ENCODE measurements at places on chromosomes 5 and 9. TPM values are rescaled to one million over a fixed set of nuclear protein-coding genes. Genes with fewer than 3 reads are reported as not detected.

Gene CORO2A
- 11.7 TPM for total RNA-seq

Gene HRH2
- total RNA-seq = 26.8 TPM

Gene PCDHGC3
- not detected for total RNA-seq

Gene SOHLH1
- not detected for total RNA-seq

Gene AQP3
- 32.0 TPM for total RNA-seq

DNA sequence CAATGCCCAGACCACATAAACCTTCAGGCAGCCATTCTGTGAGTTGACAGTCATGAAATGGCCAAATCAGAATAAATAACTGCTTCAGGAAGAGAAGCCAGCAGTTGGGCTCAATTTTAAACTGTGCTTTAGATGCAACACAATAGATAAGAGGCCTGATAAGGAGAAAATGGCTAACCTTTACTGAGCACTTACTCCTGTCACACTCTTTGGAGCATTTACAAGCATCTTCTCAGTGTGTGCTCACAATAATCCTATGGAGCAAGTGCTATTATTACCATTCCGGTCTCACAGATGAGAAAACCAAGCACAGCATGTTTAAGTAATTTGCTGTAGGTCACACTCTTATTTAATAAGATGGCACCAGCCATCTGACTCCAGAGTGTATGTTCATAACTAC, 11.5 kb upstream of the SH3RF2 start:
- no peak overlapping the region for H3K4me3 ChIP-seq
- peaks cover 3% of the 10 kb centered on the region for H3K27me3 ChIP-seq
- no peak for DNase-seq
- no peak overlapping the region for H3K27ac ChIP-seq
- H3K4me1 ChIP-seq = no peaks in the 10 kb centered on the region
- H3K36me3 ChIP-seq = no peaks in the 10 kb centered on the region

DNA sequence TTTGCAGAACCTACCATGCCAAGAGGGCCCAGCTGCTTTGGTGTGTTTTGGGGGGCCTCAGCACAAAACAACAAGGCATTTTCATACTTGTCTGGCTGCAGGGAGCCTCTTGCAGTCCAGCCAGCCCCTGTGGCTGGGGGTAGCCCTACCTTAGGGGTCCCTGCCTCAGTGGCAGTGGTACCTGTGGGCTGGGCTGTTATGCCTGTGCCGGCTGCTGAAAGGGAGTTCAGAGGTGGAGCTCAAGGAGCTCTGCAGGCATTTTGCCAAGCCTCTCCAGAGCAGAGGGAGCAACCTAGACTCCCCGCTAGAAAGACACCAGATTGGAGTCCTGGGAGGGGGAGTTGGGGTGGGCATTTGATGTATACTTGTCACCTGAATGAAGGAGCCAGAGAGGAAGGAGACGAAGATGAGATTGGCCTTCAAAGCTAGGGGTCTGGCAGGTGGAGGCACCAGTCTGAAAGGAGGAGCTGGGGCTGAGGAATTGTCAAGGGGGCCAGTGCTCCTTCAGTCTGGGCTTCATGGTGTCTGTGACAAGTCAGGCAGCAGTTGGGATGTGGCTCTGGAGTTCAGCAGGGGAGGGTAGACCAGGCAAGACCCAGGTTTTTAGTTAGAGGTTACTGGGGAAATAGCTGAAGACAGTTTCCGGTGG, 1.5 kb downstream of the SHROOM1 start:
- H3K4me1 ChIP-seq = peaks cover 14% of the 10 kb centered on the region
- H3K27ac ChIP-seq = peak overlapping the region; percentile 16
- peaks cover 2% of the 10 kb centered on the region for H3K36me3 ChIP-seq
- DNase-seq = no peak

DNA sequence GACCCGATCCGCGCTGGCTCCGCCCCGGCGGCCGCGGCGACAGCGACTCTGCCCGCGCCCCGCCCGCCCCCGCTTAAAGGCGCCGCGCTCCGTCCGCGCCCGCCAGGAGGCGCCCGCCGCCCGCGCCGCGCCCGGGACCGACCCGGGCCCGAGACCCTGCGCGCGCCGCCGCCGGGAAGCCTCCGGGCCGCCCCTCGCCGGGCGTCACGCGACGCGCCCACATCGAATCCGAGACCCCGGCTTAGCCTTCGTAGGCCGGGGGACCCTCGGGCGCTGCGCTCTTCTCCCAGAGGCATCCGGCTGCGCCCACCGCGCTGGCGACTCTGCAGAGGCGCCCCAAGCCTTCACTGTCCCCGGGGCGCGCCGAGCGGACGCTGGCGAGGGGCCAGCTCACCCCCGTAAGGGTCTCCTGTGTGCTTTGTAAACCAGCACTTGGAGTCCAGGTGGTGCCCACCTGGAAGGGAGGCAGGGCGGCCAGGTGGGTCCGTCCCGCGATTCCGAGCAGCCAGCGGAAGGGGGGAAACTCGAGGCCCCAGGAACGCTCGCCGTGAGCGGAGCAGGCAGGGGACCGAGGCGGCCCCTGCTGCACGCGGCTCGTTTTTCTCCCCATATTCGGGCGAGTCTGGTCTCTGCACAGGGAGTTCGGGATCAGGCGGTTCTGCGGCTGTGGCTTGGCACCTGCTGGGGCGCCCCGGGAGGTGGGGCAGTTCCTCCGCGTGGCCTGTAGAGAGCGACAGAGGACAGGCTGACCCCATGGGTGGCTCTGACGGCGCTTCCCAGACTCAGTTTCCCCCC, 423 bp upstream of the ABCA2 start:
- H3K27ac ChIP-seq = peak overlapping the region; percentile 58
- H3K27me3 ChIP-seq = peaks cover 2% of the 10 kb centered on the region
- no peaks in the 10 kb centered on the region for H3K36me3 ChIP-seq
- DNase-seq = peak; percentile 88
- peak overlapping the region; percentile 74 for H3K4me3 ChIP-seq

GRCh38 chr9:132627106-132627505, 42.7 kb downstream of the DDX31 start:
- H3K4me1 ChIP-seq = no peaks in the 10 kb centered on the region
- DNase-seq = no peak
- peaks cover 6% of the 10 kb centered on the region for H3K36me3 ChIP-seq

DNA sequence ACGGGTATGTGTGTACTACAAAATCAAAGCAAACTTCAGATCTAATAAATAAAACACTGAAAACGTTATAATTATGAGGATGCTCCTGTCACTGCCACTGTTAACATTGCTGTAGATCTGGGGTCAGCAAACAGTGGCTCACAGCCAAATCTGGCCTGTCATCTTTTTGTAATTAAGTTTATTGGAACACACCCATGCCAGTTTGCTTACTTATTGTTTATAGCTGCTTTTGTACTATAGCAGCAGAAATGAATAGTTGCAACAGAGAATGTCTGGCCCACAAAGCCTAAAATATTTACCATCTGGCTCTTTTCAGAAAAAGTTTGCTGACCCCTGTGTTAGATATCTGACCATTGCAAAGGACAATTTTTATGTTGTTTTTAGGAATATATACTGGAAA, 32.1 kb downstream of the PRRC1 start:
- no peak for DNase-seq
- peaks cover 19% of the 10 kb centered on the region for H3K36me3 ChIP-seq
- no peaks in the 10 kb centered on the region for H3K27me3 ChIP-seq
- H3K27ac ChIP-seq = no peak overlapping the region
- H3K4me1 ChIP-seq = no peaks in the 10 kb centered on the region

GRCh38 chr9:38404314-38404713, 11.8 kb downstream of the ALDH1B1 start:
- H3K36me3 ChIP-seq = no peaks in the 10 kb centered on the region
- H3K4me3 ChIP-seq = no peak overlapping the region
- no peaks in the 10 kb centered on the region for H3K4me1 ChIP-seq
- H3K27ac ChIP-seq = no peak overlapping the region
- H3K27me3 ChIP-seq = peaks cover 3% of the 10 kb centered on the region
- no peak for DNase-seq

DNA sequence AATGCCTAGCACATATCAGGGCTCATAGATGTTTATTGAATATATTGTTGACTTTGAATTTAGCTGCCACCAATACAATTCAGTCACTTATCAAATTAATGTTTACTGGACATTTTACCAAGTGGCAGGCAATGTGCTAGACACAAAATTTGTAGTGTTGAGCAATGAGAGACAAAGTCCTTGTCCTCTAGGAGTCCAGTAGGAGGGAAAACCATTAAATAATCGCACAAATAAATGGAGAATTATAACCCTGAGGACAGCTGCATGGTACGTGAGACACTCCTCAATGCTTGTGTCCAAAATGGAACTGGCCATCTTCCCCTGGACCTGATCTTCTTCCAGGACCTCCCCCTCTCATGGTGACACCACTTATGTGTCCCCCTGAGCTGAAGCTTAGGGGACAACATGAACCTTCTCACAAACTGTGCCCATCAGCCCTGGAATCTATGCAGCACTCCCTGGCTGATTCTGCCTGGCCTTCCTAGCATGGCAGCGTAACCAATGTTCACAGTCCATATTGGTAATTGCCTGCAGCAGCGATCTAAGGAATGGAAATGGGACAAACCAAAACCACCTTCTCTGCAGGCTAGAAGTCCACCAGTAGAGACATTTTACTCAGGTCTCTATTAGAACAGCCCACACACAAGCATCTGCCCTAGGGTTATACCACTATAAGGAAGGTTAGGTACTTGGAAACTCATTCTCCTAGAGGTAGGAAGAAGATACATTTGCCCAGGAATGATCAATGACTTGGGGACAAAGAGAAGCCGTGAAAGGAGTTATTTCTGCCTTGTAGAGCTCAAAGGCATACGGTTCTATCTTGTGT, 75.5 kb downstream of the FGF1 start:
- H3K36me3 ChIP-seq = no peaks in the 10 kb centered on the region
- H3K4me1 ChIP-seq = no peaks in the 10 kb centered on the region
- DNase-seq = no peak
- H3K27me3 ChIP-seq = peaks cover 25% of the 10 kb centered on the region
- no peak overlapping the region for H3K4me3 ChIP-seq

GRCh38 chr5:103487218-103487617, 75.4 kb downstream of the NUDT12 start:
- H3K4me3 ChIP-seq = no peak overlapping the region
- DNase-seq = no peak
- no peak overlapping the region for H3K27ac ChIP-seq

GRCh38 chr5:34791761-34792244, 47.2 kb upstream of the TTC23L start:
- DNase-seq = no peak
- no peak overlapping the region for H3K4me3 ChIP-seq
- H3K36me3 ChIP-seq = no peaks in the 10 kb centered on the region
- H3K27ac ChIP-seq = no peak overlapping the region

DNA sequence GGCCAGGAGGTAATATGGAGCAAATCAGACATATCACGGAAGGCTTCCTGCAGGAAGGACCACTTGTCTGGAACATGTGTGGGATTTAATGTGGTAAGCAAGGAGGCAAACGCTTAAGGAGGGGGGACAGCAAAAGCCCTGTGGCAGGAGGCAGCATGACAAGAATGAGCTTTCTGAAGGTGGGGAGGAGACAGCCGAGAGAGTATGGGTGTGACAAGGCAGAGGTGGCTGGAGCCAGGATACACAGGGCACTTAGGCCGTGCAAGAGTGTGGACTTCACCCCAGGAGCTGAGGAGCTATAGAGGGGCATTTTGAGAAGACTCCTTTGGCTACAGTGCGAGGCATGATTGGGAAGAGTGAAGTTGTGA, 14.4 kb upstream of the S1PR3 start:
- peaks cover 3% of the 10 kb centered on the region for H3K27me3 ChIP-seq
- H3K27ac ChIP-seq = no peak overlapping the region
- no peak overlapping the region for H3K4me3 ChIP-seq
- DNase-seq = no peak
- H3K36me3 ChIP-seq = no peaks in the 10 kb centered on the region
- no peaks in the 10 kb centered on the region for H3K4me1 ChIP-seq

GRCh38 chr9:123059472-123060220, 26.2 kb downstream of the GPR21 start:
- no peaks in the 10 kb centered on the region for H3K27me3 ChIP-seq
- no peak overlapping the region for H3K27ac ChIP-seq
- no peak for DNase-seq
- H3K4me3 ChIP-seq = no peak overlapping the region
- H3K36me3 ChIP-seq = peaks cover 5% of the 10 kb centered on the region

DNA sequence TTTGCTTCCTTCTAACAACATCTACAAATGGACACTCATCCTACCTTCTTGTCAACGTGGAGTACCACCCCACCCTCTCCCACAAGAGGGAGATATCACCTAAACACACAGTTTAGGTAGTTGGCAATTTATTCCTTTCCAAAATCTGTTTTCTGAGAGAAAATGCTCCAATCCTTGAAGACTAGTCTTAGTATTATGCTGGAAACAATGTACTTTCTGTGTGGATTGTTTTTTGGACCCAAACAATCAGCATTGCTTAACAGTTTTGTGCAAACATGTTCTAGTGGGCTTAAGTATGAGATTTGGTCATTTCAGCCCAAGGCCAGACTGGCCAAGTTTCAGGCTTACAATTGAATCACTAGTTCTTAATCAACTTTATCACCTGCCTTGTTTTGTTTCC, 359.1 kb downstream of the ARHGEF28 start:
- H3K4me1 ChIP-seq = no peaks in the 10 kb centered on the region
- no peak overlapping the region for H3K4me3 ChIP-seq
- no peak for DNase-seq
- H3K27me3 ChIP-seq = peaks cover 5% of the 10 kb centered on the region
- H3K36me3 ChIP-seq = no peaks in the 10 kb centered on the region
- no peak overlapping the region for H3K27ac ChIP-seq

- DNase-seq = no peak
- no peaks in the 10 kb centered on the region for H3K36me3 ChIP-seq
- peak overlapping the region; percentile 16 for H3K4me3 ChIP-seq
- H3K27ac ChIP-seq = peak overlapping the region; percentile 68
- H3K27me3 ChIP-seq = no peaks in the 10 kb centered on the region
Observed at GRCh38 chr5:138953387-138954256, 78.5 kb upstream of the LRRTM2 start.

GRCh38 chr9:116572095-116572748, 114.9 kb upstream of the TRIM32 start:
- H3K36me3 ChIP-seq = no peaks in the 10 kb centered on the region
- H3K4me1 ChIP-seq = no peaks in the 10 kb centered on the region
- no peak overlapping the region for H3K4me3 ChIP-seq
- no peaks in the 10 kb centered on the region for H3K27me3 ChIP-seq

- H3K27ac ChIP-seq = no peak overlapping the region
- H3K4me1 ChIP-seq = peaks cover 19% of the 10 kb centered on the region
- DNase-seq = no peak
- no peaks in the 10 kb centered on the region for H3K36me3 ChIP-seq
- no peak overlapping the region for H3K4me3 ChIP-seq
Observed at GRCh38 chr9:121503444-121503843, 3.8 kb upstream of the GGTA1 start.

DNA sequence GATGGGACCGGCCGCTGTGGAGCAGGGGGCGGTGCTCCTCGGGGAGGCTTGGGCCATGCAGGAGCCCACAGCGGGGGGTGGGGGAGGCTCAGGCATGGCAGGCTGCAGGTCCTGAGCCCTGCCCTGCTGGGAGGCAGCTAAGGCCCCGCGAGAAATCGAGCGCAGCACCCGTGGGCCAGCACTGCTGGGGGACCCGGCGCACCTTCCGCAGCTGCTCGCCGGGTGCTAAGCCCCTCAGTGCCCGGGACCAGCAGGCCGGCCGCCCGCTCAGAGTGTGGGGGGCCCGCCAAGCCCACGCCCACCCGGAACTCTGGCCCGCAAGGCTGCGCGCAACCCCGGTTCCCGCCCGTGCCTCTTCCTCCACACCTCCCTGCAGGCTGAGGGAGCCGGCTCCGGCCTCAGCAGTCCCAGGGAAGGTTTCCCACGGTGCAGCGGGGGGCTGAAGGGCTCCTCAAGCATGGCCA, 131.5 kb downstream of the SNX18 start:
- H3K4me3 ChIP-seq = no peak overlapping the region
- H3K4me1 ChIP-seq = peaks cover 40% of the 10 kb centered on the region
- no peak for DNase-seq
- H3K27me3 ChIP-seq = no peaks in the 10 kb centered on the region
- no peak overlapping the region for H3K27ac ChIP-seq
